Activated T-helper 2 cell treated with anti-CD3 and anti-CD28 coated beads, Interferon-gamma antibody, Interleukin-2, Interleukin-4, amounts not matched to agents 10 μg/mL and 5 μg/mL and 100 μg/mL, durations not matched to agents 14 hours and 24 hours and 36 hours (primary cell): ENCODE measurements at places on chromosomes 7 and 10. TPM values are rescaled to one million over a fixed set of nuclear protein-coding genes. Genes with fewer than 3 reads are reported as not detected.

GRCh38 chr10:95706990-95707389, 13.3 kb upstream of the TCTN3 start:
- H3K27me3 ChIP-seq, result peaks cover 3% of the 10 kb centered on the region
- H3K4me3 ChIP-seq, result no peak overlapping the region
- no peak overlapping the region for H3K27ac ChIP-seq
- no peak for DNase-seq
- H3K36me3 ChIP-seq, result no peaks in the 10 kb centered on the region

- no peaks in the 10 kb centered on the region for H3K4me1 ChIP-seq
- H3K27me3 ChIP-seq, result peaks cover 4% of the 10 kb centered on the region
- no peak for DNase-seq
- H3K27ac ChIP-seq, result no peak overlapping the region
- H3K4me3 ChIP-seq, result no peak overlapping the region
These were observed 32.0 kb upstream of the HABP2 start for GRCh38 chr10:113520690-113521474.

- H3K27me3 ChIP-seq, result peaks cover 47% of the 10 kb centered on the region
- no peaks in the 10 kb centered on the region for H3K36me3 ChIP-seq
- peak overlapping the region; percentile 73 for H3K4me3 ChIP-seq
- DNase-seq, result no peak
These were observed 735 bp downstream of the JCAD start for GRCh38 chr10:30058570-30059132.

DNA sequence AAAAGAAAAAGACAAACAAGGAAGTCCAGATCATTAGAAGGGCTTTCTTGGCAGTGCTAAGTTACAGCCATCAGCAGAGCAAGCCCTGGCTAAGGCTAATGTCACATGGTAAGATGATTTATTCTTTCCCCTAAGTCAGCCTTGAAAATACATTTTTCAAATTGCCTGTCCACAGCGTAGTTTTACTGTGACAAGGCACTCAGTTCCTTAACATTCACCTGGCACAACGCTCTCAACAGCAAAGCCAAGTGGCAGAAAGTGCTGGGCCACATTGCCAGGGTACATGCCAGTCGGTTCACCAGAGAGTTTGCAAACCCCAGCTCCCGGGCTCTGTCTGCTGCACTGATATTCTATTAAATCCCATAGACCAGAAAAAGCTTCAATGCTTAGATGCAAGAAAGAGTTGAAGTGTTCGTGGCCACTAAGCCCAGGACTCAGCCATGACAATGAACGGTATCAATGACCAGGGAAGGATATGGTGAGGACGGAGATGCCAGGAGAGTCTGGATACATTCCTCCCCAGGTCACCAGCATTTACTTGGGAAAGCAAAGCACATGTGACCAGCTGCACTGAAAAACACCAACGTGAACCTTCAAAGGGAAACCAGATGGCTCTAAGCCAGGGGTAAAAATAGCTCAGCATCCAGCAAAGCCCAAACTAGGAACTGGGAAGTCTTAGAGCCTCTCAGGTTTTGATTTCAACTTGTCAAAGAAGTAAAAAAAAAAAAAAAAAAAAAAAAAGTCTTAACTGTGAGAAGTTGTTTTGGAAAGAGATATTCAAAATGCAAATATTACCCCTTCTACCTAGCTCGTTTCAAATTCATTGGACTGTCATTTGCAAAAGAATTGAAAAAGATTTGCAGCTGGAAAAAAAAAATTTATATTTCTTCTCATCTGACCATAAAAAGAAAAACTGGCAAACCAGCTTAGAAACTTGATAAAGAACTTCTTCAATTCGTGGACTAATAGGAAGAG, 23.9 kb upstream of the MPP7 start:
- H3K27ac ChIP-seq, result no peak overlapping the region
- no peaks in the 10 kb centered on the region for H3K27me3 ChIP-seq
- no peaks in the 10 kb centered on the region for H3K36me3 ChIP-seq
- no peak overlapping the region for H3K4me3 ChIP-seq
- DNase-seq, result no peak

Gene MYH16
- not detected in 2 replicates for total RNA-seq

Gene ZNF239
- total RNA-seq, result 0.66 and 0.97 TPM in 2 replicates

GRCh38 chr10:30422981-30423654, 10.9 kb upstream of the MAP3K8 start:
- H3K4me3 ChIP-seq, result no peak overlapping the region
- no peak overlapping the region for H3K27ac ChIP-seq
- H3K27me3 ChIP-seq, result no peaks in the 10 kb centered on the region

DNA sequence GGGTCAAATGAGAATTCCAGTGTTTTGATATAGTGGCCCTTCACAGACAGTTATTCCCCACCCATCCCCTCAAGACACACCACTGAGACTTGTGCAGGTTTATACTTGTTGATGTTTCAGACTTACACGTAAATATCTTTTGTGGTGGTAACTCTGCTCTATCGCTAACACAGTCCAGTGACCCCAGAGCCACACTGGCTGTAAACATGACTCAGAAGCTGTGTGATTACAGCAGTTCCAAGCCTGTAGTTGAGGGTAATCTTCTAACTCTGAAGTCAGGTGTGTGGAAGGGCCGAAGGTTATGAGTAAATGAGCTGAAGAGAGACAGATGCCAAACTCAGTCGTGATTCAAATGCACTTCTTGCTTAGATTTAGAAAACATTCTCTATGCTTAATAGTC, 19.4 kb downstream of the NOBOX start:
- no peak overlapping the region for H3K4me3 ChIP-seq
- no peak for DNase-seq
- no peaks in the 10 kb centered on the region for H3K27me3 ChIP-seq
- no peaks in the 10 kb centered on the region for H3K36me3 ChIP-seq
- no peak overlapping the region for H3K27ac ChIP-seq

DNA sequence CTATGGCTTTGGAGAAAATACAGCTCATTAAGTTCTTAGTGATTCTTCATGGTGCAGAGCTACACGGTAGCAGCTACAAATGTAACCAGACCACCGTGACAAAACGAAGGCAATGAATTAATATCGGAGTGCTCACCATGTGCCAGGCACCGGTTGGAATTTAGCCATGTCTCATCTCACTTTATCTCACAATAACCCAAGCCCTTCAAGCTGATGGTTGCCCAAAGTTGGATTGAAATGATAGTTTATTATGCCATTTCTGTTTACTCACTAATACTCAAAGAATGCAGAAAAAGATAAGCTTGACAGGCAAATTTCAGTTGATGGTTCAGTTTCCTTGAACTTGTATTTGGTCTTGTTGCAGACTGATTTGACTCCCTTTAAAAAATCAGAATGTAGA, 312.6 kb downstream of the SKIDA1 start:
- DNase-seq, result no peak

DNA sequence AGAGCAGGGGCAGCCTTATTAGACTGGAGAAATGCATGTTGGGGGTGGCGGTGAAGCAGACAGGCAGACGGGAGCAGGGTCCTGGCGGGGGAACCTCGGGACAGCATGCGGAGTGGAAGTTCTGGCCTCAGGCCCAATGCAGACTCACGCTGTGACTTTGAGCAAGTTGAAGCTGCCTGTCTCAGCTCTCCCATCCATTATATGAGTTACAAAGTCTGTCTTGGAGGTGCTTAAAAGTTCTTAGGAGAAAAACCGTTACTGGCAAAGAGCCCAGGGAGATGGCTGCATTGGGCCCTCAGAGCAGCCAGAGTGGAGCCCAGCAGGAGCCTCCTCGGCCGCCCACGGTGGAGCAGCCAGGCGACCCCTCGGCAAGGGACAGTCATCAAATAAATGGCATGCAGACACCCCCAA, 509.5 kb downstream of the PLXNA4 start:
- no peaks in the 10 kb centered on the region for H3K27me3 ChIP-seq
- no peak overlapping the region for H3K4me3 ChIP-seq
- no peaks in the 10 kb centered on the region for H3K36me3 ChIP-seq

- no peak for DNase-seq
- H3K4me1 ChIP-seq, result peaks cover 4% of the 10 kb centered on the region
- H3K4me3 ChIP-seq, result no peak overlapping the region
- H3K27ac ChIP-seq, result no peak overlapping the region
- H3K36me3 ChIP-seq, result no peaks in the 10 kb centered on the region
- H3K27me3 ChIP-seq, result peaks cover 2% of the 10 kb centered on the region
These were observed 442.5 kb downstream of the SEMA3D start for GRCh38 chr7:84744385-84744784.

- H3K27ac ChIP-seq, result peak overlapping the region; percentile 24
- no peak for DNase-seq
- H3K27me3 ChIP-seq, result peaks cover 73% of the 10 kb centered on the region
- H3K4me3 ChIP-seq, result no peak overlapping the region
- no peaks in the 10 kb centered on the region for H3K36me3 ChIP-seq
These were observed 5.5 kb upstream of the VGF start for GRCh38 chr7:101170617-101171441.

- H3K36me3 ChIP-seq, result peaks cover 5% of the 10 kb centered on the region
- no peaks in the 10 kb centered on the region for H3K27me3 ChIP-seq
- no peak overlapping the region for H3K4me3 ChIP-seq
- H3K27ac ChIP-seq, result peak overlapping the region; percentile 35
- DNase-seq, result no peak
These were observed 37.1 kb upstream of the EZH2 start for GRCh38 chr7:148921189-148921588.

Gene HECW1
- total RNA-seq, result not detected in 2 replicates

DNA sequence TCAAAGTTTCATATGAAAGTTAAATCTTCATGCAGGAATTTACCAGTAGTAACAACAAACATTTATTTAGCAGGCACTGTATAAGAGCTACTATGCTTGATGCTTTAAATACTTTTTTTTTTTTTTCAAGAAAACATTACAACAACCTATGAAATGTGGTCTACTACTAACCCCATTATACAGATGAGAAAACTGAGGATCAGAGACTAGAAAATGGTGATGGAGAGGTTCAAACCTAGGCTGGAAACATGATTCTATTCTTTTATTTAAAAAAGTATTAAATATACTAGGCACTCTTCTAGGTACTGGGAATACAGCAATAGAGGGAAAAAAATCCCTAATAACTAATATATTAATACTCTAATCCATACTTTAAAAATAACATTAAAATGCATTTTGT, 40.6 kb upstream of the TMEM168 start:
- no peak overlapping the region for H3K27ac ChIP-seq
- no peak for DNase-seq
- no peak overlapping the region for H3K4me3 ChIP-seq
- H3K27me3 ChIP-seq, result no peaks in the 10 kb centered on the region
- H3K4me1 ChIP-seq, result no peaks in the 10 kb centered on the region

DNA sequence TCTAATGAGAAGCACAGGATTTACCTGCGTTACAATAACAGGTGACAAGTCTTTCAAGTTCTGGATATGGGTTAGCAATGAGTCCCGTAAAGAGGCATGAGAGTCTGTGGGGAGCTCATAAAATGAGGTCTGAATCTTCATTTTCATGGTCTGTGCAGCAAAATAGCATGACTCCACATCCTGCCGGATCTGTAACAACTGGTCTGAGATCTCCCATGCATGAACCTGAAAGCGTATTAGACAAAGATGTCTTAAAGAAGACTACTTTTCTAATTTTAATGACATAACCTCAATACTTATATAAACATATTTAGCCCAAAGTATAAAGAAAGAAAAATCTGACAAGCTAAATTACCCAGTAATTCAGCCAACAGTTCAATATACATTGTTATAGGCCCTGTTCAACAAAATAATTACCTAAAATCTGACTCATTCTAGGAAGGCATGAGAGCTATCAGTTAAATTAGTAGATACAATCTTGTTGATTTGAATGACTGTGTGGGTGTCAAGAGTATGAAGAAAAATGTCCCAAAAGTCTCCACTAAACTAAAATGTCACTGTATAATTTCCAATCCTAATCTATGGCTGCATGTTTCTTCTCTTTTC, 36.9 kb downstream of the TNPO3 start:
- H3K4me3 ChIP-seq, result no peak overlapping the region
- H3K27me3 ChIP-seq, result no peaks in the 10 kb centered on the region
- H3K27ac ChIP-seq, result peak overlapping the region; percentile 33
- no peak for DNase-seq
- H3K4me1 ChIP-seq, result peaks cover 31% of the 10 kb centered on the region

- no peak overlapping the region for H3K4me3 ChIP-seq
- H3K27me3 ChIP-seq, result peaks cover 2% of the 10 kb centered on the region
- DNase-seq, result no peak
- H3K36me3 ChIP-seq, result no peaks in the 10 kb centered on the region
- no peak overlapping the region for H3K27ac ChIP-seq
These were observed 75.9 kb upstream of the SLC26A5 start for GRCh38 chr7:103521937-103522336.

Gene HABP2
- not detected in 2 replicates for total RNA-seq

Gene PIK3CG
- 36.6 and 36.7 TPM in 2 replicates for total RNA-seq

GRCh38 chr7:100148225-100148558, 526 bp upstream of the LAMTOR4 start:
- peaks cover 21% of the 10 kb centered on the region for H3K36me3 ChIP-seq
- H3K27me3 ChIP-seq, result no peaks in the 10 kb centered on the region
- H3K4me1 ChIP-seq, result peaks cover 18% of the 10 kb centered on the region
- peak overlapping the region; percentile 96 for H3K4me3 ChIP-seq
- no peak for DNase-seq

DNA sequence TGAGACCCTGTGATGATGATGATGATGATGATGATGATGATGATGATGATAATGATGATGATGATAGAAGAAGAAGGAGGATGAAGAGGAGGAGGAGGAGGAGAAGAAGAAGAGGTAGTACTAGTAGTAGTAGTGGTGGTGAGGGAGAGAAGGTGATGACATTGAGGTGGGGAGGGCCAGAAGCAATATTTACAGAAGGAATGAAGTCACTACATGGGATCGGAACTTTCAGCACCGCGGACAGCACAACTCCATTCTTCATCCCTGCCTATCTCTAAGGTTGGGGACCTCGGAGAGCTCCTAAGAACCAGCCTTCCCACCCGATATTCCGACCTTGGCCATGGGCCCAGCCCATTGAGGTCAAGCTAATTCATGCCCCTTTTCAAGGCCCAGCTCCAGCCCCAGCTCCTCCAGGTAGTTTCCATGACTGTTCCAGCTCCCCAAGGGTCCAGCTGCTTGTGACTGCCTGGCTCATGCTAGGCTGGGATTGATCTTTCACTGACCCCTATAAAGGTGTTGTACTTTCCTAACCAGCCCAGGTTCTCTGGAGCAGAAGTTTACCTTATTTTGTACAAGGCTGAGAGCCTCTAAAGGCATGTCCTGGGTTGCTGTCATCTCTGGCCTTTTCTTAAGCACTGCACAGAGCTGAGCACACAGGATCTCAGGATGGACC, 10.3 kb downstream of the CRHR2 start:
- no peaks in the 10 kb centered on the region for H3K36me3 ChIP-seq
- H3K4me3 ChIP-seq, result no peak overlapping the region
- H3K4me1 ChIP-seq, result no peaks in the 10 kb centered on the region

Gene FRMD4A
- total RNA-seq, result 0.25 and 0.32 TPM in 2 replicates

Gene MBL2
- not detected in 2 replicates for total RNA-seq

- peaks cover 16% of the 10 kb centered on the region for H3K27me3 ChIP-seq
- DNase-seq, result no peak
- H3K4me1 ChIP-seq, result peaks cover 11% of the 10 kb centered on the region
- H3K27ac ChIP-seq, result no peak overlapping the region
- no peaks in the 10 kb centered on the region for H3K36me3 ChIP-seq
These were observed 3.1 kb downstream of the ELAPOR2 start for GRCh38 chr7:87056346-87056745.
